ENCODE measurements at places on chromosomes 3 and 15.

DNA sequence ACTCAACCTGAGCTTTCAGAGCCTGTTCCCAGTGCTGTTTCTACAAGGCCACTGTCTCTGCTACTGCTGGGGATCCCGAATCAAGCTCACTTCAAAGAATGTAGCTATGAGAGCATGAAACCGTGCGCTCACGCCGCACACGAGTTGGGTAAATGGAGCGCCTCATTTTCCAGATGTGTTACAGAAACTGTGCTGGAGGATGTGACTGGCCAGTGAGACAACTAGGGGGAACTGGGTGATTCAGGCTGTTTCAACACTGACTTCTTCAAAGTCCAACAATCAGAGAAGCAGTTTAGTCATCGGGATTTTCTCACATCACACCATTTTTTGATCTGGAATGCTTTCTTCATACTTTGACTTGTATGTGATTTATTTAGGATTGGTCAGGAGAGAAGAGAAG, 3.5 kb downstream of the ZNF710 start:
- DNase-seq = no peak

DNA sequence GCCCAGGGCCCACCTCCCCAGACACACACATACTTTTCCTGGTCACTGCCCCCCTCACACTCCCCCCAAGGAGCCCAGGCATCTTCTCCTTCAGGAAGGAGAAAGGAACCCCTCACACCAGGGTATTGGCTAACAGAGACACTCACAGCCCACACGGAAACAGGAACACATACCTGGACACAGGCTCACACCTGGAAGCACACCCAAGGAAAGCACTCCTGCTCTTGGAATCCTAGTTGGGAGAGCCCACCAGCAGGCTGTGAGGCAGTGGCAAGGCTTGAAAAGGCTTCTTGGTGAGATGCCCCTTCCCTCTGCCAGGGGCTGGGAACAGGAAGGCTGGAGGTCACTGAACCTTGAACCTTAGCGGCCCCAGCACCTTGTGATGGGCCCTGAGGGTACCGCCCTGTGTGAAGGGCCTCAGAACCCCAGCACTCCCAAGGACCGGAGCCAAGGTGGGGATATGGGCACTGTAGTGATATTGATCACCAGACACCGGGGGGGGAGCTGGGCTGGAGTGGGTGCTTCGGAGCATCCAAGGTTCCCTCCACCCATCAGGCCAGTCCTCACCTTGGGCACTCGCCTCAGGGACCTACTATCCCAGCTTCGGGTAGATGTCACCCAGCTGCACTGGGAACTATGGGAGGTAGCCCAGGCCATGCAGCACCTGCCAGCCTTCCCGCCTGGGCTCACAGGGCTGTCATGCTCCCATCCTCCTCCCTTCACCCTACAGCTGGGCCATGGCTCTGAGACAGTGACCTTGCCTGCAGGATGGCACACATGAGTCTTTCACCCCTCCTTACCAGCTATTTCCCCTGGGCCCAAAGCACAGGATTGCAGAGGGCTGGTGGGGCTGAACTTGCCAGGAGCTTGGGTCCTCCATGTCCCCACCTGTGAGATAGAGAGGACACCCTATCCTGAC, 16.4 kb downstream of the MYL3 start:
- DNase-seq = no peak

DNA sequence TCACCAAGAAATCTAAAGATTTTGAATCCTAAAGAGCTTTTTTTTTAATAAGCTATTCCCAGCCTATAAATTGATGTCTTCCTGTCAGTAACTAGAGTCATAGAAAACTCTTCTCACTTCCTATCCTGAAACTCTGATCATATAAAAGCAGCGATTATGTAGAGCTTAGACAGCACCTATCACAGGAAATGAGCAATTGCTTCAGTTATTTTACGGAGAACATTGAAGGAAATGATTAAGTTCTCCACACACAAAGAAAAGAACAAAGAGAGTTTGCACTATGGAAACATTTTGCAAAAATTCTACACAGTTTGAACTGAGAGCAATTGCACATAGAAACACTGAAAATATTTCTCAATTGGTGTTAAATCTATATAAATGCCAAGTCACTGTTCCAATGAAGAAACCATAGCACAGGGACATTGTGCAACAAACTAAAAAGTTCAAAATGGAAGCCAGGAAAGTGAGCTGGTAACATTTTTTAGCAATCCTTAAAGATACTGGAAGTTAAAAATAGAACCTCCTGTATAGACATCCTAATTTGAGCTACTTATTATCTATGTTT, 291.5 kb upstream of the ARHGEF26 start:
- no peak for DNase-seq

DNA sequence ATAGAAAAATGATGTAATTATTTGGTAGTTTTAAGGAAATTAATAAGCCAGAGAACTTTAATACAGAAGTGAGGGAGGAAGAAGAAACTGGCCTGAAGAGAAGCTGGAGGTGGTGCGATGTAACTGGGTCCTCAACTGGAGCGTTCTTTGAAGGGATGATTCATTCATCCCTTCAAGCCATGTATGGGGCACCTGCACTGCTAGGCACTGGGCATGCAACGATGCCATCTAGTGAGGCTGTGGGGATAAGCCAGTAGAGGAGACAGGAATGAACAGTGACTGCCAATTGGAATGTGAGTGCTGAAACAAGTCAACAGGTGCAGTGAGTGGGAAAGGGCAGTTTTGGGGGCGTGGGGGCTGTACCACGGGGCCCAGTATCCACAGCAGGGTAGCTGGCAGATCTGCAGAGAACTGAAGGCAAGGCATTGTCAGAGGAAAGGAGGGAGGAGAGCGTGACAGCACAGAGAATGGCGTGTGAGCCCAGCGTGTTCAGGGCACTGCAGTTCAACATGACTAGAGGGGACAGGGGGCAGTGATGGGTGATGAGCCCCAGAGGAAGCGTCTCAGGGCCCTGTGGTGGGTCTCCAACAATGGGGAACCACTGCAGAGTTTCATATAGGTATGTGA, 3.8 kb upstream of the KIF23 start:
- DNase-seq = no peak

Measured in stimulated activated CD8-positive, alpha-beta memory T cell treated with anti-CD3 and anti-CD28 coated beads, Interleukin-15, amount 100 ng/mL, for 1 hour (primary cell).